NCI-H2081 (cell line): ENCODE measurements at places on chromosomes 4 and X.
A peak's percentile ranks its signal among the peaks of the same experiment; 100 is the strongest.

GRCh38 chr4:176788248-176788647, 4.5 kb downstream of the VEGFC start:
- no peak for DNase-seq

GRCh38 chrX:16416588-16416987, 233.4 kb upstream of the S100G start:
- DNase-seq: no peak

DNA sequence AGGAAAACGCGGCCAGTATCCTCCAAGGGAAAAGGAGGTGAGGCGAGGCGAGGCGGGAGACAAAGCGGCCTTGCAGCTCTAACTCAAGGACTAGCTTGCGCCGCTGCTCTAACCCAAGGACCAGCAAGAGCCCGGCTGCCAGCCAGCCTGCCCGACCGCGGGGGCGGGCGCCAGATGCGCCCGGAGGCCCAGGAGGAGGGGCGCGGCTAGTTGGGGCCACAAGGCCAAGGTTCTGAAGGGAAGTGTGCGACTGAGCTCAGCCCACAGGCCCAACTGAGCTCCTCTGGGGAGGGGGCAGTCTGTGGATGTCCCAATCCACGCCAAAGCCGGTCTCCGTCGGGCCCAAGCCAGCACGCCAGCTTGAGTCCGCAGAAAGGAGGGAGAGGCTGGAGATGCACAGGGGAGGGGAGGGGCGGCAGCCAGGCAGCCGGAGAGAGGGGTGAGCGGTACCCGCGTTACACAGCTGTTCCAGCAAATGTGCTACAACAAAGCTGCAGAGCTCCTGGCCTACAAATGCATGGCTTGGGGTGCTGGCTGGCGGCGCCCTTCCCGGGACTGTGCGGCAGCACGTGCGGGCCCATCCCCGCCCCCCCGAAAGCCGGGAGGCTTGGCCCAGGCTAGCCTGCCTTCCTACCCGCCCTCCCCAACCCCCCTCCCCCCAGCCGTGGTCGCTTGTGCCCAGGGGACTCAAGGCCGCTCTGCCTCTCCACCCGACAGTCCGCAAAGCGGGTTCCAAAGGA, 637 bp downstream of the AMER1 start:
- DNase-seq: peak; percentile 44

GRCh38 chr4:106546370-106546769, 177.8 kb upstream of the GIMD1 start:
- no peak for DNase-seq

DNA sequence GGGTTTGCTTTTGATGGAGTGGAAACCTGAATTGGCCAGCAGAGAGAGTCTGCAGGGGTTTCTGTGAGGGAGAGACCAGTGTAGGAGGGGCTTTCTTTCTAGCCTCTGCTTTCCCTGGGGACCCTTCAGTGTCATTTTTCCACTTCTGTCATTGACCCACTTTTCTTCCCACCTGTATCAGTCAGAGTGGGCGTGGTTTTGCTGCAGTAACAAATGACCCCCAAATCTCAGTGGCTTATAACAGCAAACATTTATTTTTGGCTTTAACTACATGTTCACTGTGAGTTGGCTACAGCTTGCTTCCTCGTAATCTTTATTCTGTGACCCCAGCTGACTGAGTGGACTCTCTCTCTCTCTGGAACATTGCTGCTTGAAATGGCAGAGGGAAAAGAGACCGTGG, 25.6 kb upstream of the PTTG2 start:
- DNase-seq: no peak

DNA sequence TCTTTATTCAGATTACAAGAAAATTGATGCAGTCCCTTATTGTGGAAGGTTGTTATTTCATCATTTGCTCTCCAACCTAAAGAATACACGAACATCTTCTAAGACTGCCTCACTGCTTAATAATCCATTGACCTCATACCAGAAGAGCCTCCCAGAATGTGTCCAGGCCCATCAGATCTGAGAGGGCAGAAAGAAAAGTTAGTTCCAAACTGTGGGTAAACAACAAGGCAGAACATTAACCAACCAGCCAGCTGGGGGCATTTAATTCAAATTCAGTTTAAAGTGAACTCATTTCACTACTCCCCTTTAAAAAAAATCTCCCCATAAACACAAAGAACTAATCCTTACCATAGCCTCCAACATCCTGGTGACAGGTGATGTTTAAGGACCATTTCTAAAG, 13.8 kb downstream of the GPC4 start:
- DNase-seq: no peak

- DNase-seq: no peak
Observed at GRCh38 chr4:36716874-36717273, 435.5 kb downstream of the DTHD1 start.

DNA sequence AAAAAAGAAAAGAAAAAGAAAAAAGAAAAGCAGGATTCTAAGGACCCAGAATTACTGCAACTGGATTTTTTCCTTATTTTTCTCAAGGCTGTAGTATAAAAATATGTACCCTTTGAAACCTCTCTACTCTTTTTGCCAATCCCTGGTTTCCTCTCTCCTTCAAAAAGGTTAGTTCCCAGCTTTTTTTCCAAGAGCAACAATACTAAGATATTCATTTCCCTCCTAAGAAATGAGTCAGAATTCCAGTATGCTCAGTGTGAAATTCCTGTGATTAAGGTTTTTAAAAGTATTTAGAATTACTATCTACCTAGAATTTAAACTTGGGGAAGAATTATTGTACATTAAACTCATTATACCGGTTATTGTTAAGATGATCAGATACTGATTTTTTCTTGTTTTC, 22.0 kb downstream of the SMIM14 start:
- DNase-seq: no peak

GRCh38 chr4:153010146-153010545, 74.0 kb downstream of the FHDC1 start:
- no peak for DNase-seq

GRCh38 chr4:18931643-18932377, 910.3 kb upstream of the LCORL start:
- DNase-seq: no peak

DNA sequence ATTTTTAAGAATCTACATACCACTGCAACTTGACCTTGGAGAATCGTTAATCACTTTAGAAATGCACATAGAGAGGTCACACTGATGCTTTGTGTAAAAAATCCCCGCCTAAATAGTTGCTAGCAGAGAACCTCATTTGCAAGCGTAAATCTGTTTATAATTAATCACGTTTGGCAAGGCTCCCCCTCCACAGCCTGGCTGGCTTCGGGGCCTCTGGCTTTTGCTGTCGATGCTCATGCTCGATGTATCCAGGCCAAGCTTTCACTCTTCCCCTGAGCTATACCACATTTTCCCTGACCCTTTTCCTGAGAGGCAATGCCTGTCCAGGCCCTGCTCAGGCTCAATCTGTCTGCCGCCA, 23.4 kb downstream of the CYTL1 start:
- no peak for DNase-seq

DNA sequence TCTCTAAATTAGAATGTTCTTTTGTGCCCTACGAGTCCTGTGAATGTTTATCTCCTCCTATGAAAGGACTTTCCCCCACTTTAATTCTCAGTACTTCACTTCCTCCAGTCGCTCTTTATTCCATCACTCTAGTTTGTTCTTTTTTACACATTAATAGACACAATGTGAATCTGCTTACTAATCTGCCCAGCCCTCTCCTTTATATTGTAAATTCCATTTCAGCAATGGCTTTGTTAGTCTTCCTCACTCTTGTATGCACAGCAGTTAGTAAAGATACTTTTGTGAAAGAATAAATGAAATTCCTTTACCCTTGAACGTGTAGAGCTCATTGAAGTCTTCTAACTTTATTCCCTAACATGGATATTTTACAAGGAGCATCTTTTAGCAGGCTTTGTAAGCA, 255.3 kb downstream of the GALNTL6 start:
- no peak for DNase-seq

DNA sequence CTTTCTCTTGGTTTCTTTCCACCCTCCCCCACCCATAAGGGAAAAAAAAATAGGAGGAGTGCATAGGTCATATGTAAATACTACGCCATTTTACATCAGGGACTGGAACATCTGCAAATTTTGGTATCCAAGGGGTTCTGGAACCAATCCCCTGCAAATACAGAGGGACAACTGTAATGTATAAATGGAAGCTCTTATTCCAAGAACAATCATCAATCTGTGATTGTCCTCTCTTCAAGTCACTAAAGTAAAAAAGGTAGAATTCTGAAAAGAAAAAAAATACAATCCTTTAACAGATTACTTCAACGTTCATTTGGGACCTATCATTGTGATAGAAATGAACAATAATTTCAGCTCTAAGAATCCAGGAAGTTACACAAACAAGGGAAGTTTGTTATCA, 13.6 kb downstream of the PPA2 start:
- no peak for DNase-seq

- DNase-seq: no peak
Observed at GRCh38 chr4:86013621-86014020, 346.2 kb downstream of the MAPK10 start.

GRCh38 chrX:118215346-118215745, 98.7 kb upstream of the KLHL13 start:
- DNase-seq: no peak

- no peak for DNase-seq
Observed at GRCh38 chrX:257681-258289, 23.4 kb upstream of the PLCXD1 start.

DNA sequence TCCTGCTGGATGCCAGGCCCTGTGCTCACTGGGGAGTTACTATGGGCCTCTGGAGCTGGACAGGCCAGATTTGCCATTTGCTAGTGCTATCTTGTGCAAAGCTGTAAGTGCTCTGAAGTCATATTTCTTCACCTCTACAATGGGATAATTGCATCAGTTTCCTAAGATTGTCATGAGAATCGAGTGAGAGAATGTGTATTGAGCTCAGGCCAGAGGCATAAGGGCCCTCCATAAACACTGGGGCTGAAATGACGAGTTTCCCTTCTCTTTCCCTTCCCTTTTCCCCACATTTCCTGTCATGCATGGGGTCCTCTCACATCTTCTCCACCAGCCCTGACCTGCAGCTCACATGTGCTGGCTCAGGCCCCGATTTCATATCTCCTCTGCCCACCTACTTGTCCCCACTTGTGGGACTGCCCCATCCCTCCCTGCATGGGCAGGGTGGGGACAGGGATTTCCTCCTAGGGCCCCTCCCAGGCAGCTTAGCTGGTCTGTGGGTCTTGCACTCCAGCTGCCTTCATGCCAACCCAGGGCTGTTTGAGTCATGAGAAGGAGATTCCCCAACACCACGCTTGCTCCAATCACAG, 358.8 kb downstream of the MID1IP1 start:
- no peak for DNase-seq

GRCh38 chr4:94758700-94759399, 1.1 kb downstream of the BMPR1B start:
- no peak for DNase-seq

DNA sequence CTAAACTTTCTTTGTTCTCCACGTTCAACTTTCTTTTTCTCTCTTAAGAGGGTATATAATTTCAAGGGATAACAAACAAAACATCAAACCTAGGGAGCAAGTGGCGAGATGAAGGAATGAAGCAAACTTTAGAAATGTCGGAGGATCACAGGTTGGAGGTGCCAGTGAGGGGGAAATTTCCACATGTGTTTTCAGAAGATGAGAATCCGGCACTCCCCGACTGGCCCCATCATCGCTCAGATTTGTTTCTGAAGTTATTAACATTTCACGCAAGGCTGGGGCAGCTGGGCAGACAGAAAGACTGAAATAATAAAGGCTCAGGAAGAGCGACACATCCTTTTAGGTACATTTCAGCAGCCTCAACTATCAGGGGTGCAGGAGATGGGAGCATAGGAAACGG, 134.9 kb downstream of the SMIM20 start:
- DNase-seq: no peak

DNA sequence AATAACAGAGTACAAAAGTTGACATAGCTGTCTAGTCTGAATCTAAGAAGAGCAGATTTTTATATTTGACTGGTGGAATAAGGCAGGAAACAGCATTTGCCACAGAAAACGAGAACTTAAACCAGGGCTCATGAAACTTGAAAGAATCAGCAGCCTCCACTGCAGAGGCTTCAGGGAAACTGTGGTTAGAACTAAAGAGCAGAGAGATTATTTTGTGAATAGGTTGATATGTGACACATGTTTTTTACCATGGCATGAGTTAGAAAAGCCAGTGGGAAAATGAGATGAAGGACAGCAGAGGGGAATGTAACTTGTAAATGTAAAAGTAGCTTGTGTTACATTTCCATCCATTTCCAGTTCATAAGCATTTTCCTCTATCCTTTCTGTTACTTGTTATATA, 63.7 kb upstream of the CAMK2D start:
- DNase-seq: no peak

DNA sequence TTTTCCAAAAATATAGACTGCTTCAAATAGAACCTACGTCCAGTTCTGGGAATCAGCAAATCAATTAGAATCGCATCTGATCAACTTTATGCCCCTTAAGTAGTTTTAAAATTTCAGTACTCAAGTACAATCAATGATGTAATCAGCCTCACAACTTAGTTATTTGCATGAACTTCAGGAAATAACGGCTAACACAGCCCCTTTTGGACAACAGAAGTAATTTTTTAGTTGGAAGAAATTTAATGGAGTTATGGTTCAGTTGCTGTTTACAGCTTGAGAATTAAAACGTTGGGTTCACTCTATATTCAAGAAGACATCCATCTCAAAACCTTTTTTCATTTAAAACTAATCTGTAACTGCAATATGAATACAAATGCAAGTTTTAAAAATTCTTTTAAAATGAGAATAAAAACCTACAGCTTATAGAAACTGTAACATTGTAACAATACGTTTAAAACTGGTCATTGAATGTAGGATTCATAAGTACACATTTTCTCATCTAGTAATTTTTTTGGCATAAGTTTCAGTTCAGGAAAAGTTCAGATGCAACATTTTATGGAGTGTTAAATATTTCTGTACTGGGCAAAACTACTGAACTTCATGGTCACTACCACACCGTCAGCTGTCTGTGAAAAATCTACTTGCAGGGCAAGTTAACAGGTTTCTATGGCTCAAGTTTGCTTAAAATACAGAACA, 956 bp downstream of the TAPT1 start:
- DNase-seq: no peak

DNA sequence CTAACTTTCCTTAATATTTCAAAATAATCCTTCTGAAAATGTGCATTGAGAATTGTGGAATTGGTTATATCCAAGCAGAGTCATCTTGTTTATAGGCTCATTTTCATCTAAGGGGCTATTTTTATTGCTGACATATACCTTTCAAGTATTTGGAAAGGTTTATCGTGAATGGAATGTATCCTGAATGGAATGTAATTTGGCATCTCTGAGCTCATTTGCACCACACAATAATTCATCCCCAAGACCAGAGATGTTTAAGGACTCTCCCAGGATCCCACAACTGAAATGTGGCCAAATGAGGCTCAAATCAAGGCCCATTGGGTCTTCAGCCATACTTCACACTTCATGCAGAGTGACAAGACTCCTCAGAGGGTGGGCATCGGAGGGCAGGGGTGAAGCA, 7.5 kb upstream of the SETD7 start:
- DNase-seq: no peak

- no peak for DNase-seq
Observed at GRCh38 chr4:183175631-183176232, 76.7 kb downstream of the WWC2 start.
